ENCODE measurements at places on chromosomes 1 and 21.

DNA sequence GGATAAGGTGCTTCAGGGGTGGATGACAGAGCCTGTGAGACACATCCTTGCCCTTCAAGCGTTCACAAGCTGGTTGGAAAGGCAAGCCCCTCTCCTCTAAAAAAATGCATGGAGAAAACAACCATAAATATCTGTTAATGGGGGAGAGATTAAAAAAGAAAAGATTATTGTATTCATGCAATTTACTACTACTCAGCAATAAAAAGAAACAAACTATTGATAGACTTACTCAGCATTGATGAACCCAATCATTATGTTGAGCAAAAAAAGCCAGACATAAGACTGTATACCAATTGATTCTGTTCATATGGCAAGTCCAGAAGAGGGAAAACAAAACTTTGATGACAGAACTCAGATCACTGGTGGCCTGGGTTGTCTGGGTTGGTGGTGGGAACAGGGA is 138.7 kb upstream of the IRF2BP2 start:
- no peaks in the 10 kb centered on the region for H3K36me3 ChIP-seq
- peaks cover 50% of the 10 kb centered on the region for H3K4me1 ChIP-seq
- H3K27ac ChIP-seq = no peak overlapping the region

DNA sequence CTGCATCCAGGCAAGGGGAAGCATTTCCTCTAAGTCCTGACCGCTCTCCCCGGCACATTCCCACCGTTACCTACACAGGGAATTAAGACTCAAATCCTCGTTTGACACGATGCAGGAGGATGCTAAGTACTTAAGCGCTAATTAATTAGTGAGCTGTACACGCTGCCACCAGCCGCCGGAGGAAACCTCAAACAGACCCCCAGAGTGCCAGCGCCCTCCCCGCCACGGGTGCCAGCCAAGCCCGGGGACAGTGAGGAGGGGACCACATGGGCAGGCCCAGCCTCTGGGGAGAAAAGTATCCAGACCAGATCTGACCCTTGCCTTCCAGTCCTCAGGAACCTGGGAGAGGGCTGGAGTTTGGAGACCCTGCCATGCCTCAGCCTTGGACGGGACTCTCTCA is 17.4 kb upstream of the CASZ1 start:
- no peak overlapping the region for H3K27ac ChIP-seq
- no peak overlapping the region for H3K4me3 ChIP-seq
- H3K4me1 ChIP-seq = peaks cover 7% of the 10 kb centered on the region
- DNase-seq = no peak
- H3K27me3 ChIP-seq = peaks cover 34% of the 10 kb centered on the region

DNA sequence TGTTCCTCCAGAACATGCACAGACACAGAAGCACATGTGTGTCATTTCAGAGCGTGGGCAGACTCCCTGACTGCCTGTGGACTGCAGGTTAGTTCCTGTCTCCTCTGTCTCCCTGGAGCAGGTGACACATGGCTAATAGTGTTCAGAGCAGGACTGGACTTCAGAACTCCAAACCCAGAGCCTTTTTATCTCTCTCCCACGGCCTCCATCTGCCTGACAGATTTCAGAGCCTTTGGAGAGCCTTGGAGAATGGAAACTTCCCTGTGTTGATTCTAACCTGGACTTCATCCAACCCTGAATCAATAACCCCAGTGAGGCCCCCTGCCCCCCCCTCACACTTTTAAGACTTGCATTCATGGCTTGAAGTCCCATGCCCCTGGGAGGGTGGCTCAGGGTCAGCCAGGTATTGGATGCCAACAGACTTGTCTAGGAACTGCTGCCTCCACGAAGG is 44.4 kb downstream of the C1orf198 start:
- peak overlapping the region; percentile 70 for H3K27ac ChIP-seq
- no peaks in the 10 kb centered on the region for H3K36me3 ChIP-seq
- peaks cover 44% of the 10 kb centered on the region for H3K4me1 ChIP-seq
- no peaks in the 10 kb centered on the region for H3K27me3 ChIP-seq
- no peak for DNase-seq

DNA sequence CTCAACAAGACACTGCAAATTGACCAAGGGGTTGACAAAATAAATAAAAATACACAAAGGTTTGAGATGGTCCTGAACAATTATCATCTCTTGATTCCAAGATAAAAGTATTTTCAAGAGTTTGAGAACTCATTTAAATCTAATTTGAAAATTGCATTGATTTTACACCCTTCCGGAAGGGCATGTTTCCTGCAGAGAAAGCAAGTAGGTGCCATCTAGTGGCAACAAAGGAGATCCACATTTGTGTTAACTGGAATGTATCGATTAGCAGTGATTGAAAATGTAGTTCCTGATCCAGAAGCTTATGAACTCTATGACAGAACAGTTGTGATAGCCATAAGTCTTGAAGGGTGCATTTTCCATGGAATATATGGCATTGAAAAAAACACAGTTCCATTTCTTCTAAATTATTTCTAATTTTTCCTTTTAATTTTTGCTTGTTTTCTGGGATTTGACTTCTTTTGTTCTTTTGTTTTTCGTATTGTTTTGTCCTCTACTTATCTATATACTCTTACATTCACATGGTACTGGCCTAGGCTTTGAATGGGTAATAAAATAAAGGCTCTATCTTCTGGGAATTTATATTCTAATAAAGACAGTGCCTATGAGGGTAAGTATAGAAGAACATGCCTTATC is 143.7 kb downstream of the DNM3 start:
- H3K27ac ChIP-seq = no peak overlapping the region
- peaks cover 1% of the 10 kb centered on the region for H3K4me1 ChIP-seq
- DNase-seq = no peak
- H3K27me3 ChIP-seq = no peaks in the 10 kb centered on the region
- no peaks in the 10 kb centered on the region for H3K36me3 ChIP-seq
- H3K4me3 ChIP-seq = no peak overlapping the region

GRCh38 chr1:246128494-246129069 is 378.5 kb downstream of the SMYD3 start:
- H3K36me3 ChIP-seq = no peaks in the 10 kb centered on the region
- DNase-seq = no peak
- peaks cover 10% of the 10 kb centered on the region for H3K4me1 ChIP-seq
- no peak overlapping the region for H3K27ac ChIP-seq

- H3K4me3 ChIP-seq = no peak overlapping the region
- H3K4me1 ChIP-seq = no peaks in the 10 kb centered on the region
- no peaks in the 10 kb centered on the region for H3K36me3 ChIP-seq
- H3K27me3 ChIP-seq = peaks cover 91% of the 10 kb centered on the region
- no peak overlapping the region for H3K27ac ChIP-seq
- no peak for DNase-seq
Observed at GRCh38 chr1:37257646-37258045, 216.7 kb upstream of the ZC3H12A start.

DNA sequence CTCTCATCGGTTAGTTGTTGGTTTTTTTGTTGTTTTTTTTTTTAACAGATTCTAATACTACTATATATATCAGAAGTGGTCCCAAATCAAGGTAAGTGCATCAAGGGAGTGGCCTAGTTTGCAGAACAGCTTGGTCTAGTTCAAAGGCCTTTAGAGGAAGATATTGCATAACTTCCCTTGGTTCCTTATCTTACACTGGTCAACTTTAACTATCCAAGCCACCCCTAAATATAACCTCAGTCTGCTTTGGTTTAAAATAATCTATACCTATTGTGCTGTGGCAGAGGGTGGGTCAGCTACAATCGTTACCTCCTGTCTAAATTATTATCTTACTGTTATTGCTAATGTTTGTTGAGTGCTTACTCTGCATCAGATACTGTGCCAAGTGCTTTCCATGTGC is 6.9 kb downstream of the S100A12 start:
- H3K4me1 ChIP-seq = no peaks in the 10 kb centered on the region
- no peak for DNase-seq
- no peak overlapping the region for H3K27ac ChIP-seq
- peaks cover 56% of the 10 kb centered on the region for H3K27me3 ChIP-seq
- no peaks in the 10 kb centered on the region for H3K36me3 ChIP-seq
- H3K4me3 ChIP-seq = no peak overlapping the region

Measured in neural crest cell (in vitro differentiated cells).